Small intestine (tissue), 16 donors: ENCODE measurements at places on chromosomes 13 and 19. TPM values are rescaled to one million over a fixed set of nuclear protein-coding genes. Genes with fewer than 3 reads are reported as not detected.

GRCh38 chr13:33348366-33348765 is 62.8 kb upstream of the STARD13 start:
- no peak for DNase-seq
- peaks cover 2% of the 10 kb centered on the region for H3K4me1 ChIP-seq
- no peak overlapping the region for H3K4me3 ChIP-seq
- no peak overlapping the region for H3K27ac ChIP-seq
- no peaks in the 10 kb centered on the region for H3K36me3 ChIP-seq
- no peaks in the 10 kb centered on the region for H3K27me3 ChIP-seq

DNA sequence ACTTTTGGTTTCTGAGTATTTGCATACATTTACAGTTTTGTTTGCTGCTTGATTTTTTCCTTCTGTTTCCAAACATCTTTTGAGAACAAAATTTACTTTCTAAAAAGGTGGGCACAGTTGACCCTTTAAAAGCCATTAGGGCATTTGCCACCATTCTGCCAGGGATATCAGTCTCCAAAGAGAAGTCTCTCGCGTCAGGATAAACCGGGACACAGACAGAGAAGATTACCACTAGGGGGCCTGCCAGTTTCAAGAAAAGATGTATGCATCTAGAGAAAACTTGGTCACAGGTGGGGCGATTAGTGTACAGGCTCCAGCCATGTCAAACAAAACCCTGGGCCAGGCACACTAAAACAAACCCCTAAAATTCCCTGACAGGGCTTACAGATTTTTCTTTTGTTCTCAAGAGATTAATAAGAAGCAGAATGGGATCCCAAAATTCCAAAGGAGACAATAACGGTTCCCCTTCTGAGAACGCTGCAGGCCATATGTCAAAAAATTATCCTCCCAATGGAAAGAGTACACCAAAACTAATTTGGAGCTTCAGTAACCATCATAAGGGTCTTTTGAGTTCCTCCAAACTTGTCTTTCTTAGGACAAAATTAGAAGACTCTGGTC is 10.7 kb upstream of the PABPC3 start:
- H3K27ac ChIP-seq: no peak overlapping the region
- no peaks in the 10 kb centered on the region for H3K27me3 ChIP-seq
- no peaks in the 10 kb centered on the region for H3K36me3 ChIP-seq
- H3K4me1 ChIP-seq: no peaks in the 10 kb centered on the region
- no peak overlapping the region for H3K4me3 ChIP-seq
- DNase-seq: peak; percentile 12

Gene TSSK6
- 1.9 TPM for polyA plus RNA-seq

GRCh38 chr19:10105509-10106099 is 558 bp upstream of the PPAN start:
- H3K4me3 ChIP-seq: no peak overlapping the region
- H3K36me3 ChIP-seq: peaks cover 33% of the 10 kb centered on the region
- H3K27ac ChIP-seq: peak overlapping the region; percentile 83
- no peaks in the 10 kb centered on the region for H3K27me3 ChIP-seq

Gene SERTM1
- polyA plus RNA-seq: not detected

DNA sequence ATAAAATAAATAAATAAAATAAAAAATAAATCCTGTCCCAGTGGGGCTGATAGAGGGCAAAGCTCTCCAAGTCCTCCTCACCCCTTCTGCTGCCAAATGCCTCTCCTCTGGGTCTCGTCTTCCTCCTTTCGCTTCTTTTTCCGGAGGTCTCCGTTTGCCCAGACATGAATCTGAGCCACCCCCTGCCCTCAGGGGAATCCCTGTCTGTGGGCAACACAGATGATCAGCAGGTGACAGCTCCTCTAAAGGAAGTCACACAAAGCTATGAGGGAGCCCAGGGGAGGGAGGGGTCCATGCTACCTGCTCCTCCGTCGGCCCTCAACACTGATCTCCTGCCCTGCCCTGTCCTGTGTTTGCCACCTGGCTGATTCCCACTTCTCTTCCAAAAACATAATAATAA is 479 bp downstream of the TMEM150B start:
- no peak for DNase-seq
- H3K4me3 ChIP-seq: no peak overlapping the region
- H3K27me3 ChIP-seq: no peaks in the 10 kb centered on the region

- H3K27ac ChIP-seq: peak within 1 kb of the TSS; percentile 67
- no peaks in the 10 kb centered on the region for H3K27me3 ChIP-seq
- peaks cover 3% of the 10 kb centered on the region for H3K36me3 ChIP-seq
- peak within 1 kb of the TSS; percentile 63 for H3K4me3 ChIP-seq
- DNase-seq: peak; percentile 52
- H3K4me1 ChIP-seq: no peaks in the 10 kb centered on the region
Observed at GRCh38 chr19:10270616-10271394, at the start of gene ICAM1. ICAM1 (plus strand) TSS chr19:10271120; CDS start chr19:10271160, 40 bp downstream.

DNA sequence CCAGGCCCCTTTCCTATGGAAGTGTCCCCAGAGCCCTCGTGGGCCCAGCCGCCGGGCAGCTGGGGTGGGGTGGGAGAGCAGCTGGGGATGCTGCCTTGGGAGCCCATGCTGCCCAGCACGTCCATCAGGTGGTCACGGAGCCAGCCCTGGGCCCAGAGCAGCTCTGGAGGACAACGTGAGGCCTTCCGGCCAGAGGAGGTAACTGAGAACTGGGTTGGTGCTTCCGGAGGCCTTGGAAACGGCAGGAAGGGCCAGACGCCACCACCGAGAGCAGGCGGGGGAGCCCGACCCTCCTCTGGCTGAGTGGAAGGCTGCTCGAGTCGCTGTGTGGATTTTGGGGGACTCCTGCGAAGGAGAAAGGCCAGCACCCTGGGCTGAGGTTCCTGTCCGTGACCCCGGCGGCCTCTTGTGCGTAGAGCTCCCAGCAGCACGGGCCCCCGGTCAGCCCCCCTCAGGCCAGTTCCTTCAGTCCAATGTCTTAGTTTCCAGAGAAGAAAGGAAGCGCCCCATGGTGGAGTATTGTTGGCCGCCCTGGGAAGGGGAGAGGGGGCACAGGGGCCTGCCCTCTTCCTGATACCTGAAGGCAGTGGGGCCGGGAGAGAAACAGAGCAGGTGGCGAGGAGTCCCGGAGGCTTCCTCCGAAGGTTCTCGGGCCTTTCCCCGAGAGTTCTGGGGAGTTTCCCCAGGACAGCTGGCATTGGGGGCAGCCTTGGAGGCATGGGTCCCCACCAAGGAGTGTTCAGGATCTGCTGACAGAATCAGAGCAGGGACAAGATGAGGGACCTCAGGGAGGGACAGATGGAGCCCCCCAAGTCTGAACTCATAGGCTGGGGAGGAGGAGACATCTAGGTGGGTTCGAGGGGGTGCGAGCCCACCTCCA is 68.8 kb downstream of the MLLT1 start:
- no peaks in the 10 kb centered on the region for H3K27me3 ChIP-seq
- H3K4me1 ChIP-seq: no peaks in the 10 kb centered on the region
- no peak for DNase-seq
- H3K36me3 ChIP-seq: peaks cover 51% of the 10 kb centered on the region
- no peak overlapping the region for H3K4me3 ChIP-seq
- no peak overlapping the region for H3K27ac ChIP-seq

GRCh38 chr13:30859326-30859725 is 46.7 kb upstream of the MEDAG start:
- H3K36me3 ChIP-seq: no peaks in the 10 kb centered on the region
- no peaks in the 10 kb centered on the region for H3K27me3 ChIP-seq
- no peak overlapping the region for H3K27ac ChIP-seq
- no peak overlapping the region for H3K4me3 ChIP-seq
- DNase-seq: no peak

- no peak for DNase-seq
- H3K4me3 ChIP-seq: no peak overlapping the region
- H3K27ac ChIP-seq: no peak overlapping the region
Observed at GRCh38 chr19:47390533-47391488, 28.5 kb downstream of the MEIS3 start.

Gene ZNF324B
- 1.1 TPM for polyA plus RNA-seq

DNA sequence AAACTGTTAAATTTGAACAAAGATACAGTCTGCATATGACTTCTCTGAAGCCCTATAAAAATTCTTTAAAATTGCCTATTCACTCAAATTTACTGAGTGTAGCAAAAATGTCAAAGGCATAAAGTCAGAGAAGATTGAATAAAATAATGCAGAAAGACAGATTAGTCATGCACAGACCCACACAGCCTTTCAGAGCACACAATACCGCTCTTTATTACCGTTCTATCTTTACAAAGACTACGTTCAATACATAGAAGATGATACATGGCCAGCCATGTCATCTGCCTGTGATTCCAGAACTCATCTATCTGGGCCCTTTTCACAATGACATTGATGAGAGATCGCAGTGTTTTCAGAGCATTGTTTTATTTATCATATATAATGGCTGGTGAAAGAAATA is 107.2 kb downstream of the URI1 start:
- no peaks in the 10 kb centered on the region for H3K4me1 ChIP-seq
- no peak overlapping the region for H3K27ac ChIP-seq
- H3K4me3 ChIP-seq: no peak overlapping the region
- no peaks in the 10 kb centered on the region for H3K36me3 ChIP-seq

DNA sequence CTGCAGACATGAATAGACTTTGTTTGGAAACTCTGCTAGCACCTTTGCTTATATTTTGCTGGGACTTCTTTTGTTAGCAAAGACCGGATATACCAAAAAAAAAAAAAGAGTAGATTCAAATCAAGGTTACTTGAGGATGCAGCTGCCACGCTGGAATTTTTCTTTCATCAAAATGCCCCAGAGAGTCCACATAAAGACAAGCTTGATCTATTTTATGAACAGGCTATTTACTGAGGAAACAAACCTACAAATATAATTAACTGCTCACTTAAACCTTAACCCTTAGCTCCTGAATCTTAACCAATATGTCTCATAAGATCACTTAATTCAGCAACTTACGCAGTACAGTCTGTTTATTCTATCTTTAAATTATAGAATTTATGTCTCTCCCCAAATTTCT is 27.1 kb upstream of the DOCK9 start:
- DNase-seq: no peak
- no peaks in the 10 kb centered on the region for H3K27me3 ChIP-seq
- peaks cover 7% of the 10 kb centered on the region for H3K4me1 ChIP-seq
- H3K4me3 ChIP-seq: no peak overlapping the region
- H3K27ac ChIP-seq: no peak overlapping the region
- H3K36me3 ChIP-seq: no peaks in the 10 kb centered on the region

DNA sequence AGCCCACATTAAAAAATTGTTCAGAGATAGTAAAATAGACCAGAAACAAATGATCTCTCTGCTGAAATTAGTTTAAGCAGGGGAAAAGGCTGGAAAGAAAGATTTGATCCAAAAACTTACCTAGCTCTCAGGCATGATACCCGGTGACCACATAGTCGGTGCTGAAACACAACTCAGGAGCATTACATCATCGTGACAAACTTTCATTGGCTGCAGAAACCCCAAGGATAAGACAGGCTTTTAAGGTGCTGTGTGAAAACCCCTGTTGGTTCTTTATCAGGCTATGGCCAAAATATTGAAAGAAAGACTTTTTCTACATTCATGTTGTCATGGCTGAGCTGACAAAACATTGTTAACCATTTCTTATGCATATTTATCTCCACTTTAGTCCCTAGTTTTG is 171.7 kb upstream of the KLF12 start:
- H3K4me1 ChIP-seq: no peaks in the 10 kb centered on the region
- DNase-seq: no peak
- H3K36me3 ChIP-seq: no peaks in the 10 kb centered on the region
- H3K4me3 ChIP-seq: no peak overlapping the region
- no peak overlapping the region for H3K27ac ChIP-seq
